HT-29 (cell line): ENCODE measurements at places on chromosomes 13 and 19.

DNA sequence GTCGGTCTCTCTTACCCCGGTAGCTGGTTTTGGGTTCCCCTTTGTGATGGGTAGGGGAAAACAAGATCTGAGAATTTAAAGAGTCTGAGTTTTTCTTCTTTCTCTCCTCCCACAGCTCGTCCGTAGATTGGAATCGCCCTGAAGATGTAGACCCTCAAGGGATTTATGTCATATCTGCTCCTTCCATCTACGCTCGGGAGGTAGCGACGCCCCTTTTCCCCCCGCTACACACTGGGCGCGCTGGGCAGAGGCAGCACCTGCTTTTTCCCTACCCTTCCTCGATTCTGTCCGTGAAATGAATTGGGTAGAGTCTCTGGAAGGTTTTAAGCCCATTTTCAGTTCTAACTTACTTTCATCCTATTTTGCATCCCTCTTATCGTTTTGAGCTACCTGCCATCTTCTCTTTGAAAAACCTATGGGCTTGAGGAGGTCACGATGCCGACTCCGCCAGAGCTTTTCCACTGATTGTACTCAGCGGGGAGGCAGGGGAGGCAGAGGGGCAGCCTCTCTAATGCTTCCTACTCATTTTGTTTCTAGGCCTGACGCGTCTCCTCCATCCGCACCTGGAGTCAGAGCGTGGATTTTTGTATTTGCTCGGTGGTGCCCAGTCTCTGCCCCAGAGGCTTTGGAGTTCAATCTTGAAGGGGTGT lies 7.1 kb upstream of the SELENOV start:
- DNase-seq: no peak

GRCh38 chr19:8239528-8240273 lies 30.5 kb downstream of the CERS4 start:
- DNase-seq: no peak

DNA sequence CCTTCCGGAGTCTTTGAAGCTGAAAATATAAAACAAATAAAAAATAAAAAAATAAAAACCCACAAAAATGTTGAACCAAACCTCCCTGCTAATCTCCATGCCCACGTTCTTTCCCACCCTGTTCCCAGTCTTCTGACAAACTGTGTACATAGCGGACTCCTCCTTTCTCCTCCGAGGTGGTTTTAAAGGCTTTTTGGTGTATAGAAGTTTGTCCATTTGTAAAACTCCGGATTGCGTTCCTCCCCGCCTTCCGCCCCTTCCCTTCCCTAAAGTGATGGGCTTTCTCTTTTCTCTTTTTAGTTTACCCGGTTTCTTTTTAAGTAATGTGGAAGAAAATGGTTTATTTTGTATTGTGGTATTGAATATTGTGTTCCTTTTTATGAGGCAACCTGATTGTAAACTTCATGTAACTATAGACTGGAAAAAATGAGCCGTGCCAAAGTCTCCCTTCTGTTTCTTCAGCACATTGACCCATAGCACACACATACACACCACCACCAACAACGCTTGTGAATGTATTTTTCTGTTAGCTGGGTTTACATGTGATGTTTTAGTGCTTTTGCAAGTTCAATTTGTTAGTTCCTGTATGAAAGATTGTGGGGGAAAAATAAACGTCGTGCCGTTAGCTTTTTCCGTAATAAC lies 4.4 kb downstream of the ZIC2 start:
- DNase-seq: no peak

DNA sequence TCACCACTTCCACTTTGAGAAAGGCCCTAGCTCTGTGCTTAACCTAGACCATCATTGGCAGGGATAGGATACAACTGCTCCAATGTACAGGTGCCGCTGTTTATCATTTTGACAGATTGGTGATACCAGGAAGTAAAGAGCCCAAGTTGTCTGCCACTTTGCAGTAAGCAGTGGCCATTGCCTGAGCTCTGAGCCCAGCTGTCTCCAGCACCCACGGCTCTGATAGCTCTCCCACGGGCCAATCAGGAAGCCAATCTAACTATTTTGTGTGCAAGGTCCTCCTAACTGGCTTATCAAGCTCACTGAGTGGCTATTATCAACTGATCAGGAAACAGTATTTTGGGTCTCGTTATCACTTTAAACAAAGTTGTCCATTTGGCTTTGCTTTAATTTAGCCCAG lies 181.1 kb downstream of the DCT start:
- DNase-seq: no peak

DNA sequence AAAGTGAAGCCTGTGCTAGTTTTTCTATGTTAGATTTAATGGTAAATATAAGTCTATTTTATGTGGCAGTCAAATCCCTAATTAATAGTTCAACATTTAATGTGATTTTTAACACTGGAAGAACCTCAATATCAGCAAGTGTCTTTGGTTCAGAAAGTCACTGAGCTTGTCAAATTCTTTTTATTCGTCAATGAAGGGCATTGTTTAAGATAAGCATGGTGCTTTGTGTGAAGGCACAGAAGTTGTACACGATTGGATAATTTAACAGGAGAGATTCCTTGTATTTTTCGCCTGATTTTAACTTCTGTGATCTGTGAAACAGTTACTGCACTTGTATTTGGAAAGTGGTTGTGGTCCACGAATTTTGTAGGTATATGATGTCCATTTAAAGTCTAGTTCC lies 30.2 kb upstream of the RB1 start:
- DNase-seq: no peak

GRCh38 chr19:738509-739128 lies 12.3 kb upstream of the MISP start:
- no peak for DNase-seq
